ENCODE measurements at places on chromosomes 5 and 9.

DNA sequence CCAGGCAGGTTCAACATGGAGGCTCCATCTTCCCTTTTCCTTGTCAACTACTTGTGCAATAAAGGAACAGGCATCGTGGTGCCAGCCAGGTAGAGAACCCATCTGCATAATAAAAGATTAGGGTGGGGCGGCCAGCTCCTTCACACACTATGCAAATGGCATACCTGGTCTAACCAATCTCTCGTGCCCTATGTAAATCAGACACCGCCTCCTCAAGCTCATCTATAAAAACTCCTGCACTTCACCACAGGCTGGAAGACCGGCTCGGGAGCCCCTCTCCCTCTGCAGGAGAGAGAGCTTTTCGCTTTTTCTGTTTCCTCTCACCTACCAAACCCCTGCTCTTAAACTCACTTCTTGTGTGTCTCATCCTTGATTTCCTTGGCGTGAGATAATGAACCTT, 244.3 kb upstream of the PUM3 start:
- no peak for DNase-seq

DNA sequence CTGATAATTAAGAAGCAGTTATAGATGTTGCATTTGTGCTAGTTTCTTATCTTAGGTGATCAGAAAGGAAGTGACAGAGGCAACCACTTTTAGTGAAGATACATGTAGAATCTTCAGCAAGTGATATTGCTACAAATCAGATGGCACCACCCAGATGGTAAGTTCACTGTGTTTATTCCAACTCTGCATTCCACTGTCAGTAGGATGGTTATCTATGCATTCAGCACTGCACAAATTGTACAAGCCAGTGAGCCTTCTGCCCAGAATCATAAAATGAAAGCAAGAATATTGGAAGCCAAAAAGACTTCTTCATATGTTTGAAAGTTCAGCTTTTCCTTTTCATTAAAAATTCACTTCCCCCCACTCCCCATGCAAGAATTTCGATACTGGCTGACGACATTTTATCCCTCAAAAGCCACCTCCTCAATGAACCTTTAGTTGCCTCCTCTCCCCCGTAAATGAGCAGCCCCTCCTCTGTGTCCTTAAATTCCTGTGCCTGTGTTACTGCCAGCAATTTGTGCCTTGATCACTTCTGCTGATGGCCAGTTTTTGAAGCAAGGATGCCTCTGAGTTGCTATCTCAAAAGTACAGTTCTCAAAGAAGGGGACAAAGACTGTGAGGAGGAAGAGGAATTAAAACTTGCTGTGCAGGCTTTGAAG, 91.6 kb downstream of the ZSWIM6 start:
- DNase-seq = no peak

DNA sequence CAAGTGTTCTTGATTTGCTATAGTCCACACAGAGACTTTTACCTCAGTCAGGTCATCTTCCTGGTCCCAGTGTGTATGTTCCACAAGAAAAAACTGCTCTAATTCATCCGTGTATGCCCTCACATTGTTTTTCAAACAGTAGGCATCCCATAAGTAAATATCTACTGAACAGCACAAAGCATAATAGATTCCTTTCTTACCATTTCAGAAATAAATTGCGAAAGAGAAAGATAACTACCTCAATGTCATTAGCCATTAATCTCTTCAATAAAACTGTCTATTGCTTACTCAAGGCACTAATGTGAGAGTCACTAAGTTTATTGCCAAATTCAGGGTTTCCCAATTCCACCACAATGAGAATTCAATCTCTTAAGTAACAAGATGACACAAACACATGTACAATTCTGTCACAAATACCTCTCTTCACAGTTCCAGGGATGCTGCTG, 9.6 kb downstream of the FBXW2 start:
- no peak for DNase-seq

- DNase-seq = no peak
Measured at GRCh38 chr9:68852941-68853340, 147.9 kb downstream of the PIP5K1B start.

DNA sequence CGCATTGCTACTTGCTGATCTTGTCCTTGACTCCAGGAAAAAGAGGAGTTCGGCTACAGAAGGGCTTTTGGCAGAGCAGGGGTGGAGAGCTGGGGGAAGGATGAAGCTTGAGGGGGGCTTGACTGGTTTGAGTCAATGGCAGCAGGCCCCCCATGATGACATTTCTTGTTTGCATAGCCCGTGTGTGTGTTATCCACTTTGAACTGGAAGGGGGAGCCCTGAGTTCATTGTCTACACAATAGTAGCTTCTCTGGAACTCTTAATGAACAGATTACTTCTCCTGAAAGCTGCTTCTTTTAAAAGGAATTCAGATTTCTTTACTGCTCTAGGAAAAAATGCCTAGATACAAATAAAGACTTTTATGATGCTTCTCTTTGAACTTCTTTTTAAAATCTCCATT, 2.3 kb downstream of the IFNB1 start:
- DNase-seq = no peak

DNA sequence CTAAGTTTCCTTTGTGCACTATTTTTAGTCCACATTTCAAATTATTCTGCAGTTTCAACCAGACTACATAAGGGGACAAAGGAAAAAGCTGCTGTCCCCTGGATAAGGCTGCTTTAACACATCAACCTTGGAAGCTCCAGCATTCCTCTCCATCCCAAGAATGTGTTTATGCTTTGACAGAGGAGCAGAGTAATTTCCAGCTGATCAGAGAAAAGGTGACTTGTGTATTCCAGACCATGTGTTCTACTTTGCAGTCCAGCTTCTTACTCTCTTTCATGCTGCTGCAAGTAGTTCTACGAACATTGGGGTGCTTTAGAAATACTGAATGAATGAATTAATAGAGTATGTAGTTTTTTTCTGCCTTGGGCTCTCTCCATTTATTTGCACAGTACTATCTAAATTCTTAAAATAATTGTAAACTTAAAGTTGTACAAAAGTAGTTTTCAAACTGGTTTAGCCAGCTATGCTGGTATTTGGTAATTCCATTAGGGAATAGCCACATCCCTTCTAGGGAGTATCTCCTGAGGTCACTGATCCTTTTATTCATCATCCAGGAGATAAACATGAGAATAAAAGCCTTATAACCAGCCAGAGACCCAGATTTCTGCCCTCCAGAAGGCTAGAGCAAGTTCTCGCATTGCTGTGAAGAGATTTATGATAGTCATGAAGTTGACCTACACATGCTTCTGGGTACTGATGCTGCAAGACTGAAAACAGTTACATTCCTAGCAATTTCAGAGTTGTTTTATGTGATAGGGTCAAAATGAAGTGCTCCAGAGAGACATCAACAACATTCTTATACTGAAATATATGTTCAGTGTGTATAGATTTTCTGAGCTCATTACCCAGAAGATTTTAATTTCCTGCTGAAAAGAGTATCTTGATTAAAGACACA, 215.2 kb downstream of the COMMD10 start:
- no peak for DNase-seq

- peak; percentile 75 for DNase-seq
Measured at GRCh38 chr5:7763621-7764072, 87.3 kb downstream of the CFAP90 start.

GRCh38 chr5:16160706-16161105, 18.9 kb downstream of the MARCHF11 start:
- peak; percentile 24 for DNase-seq

DNA sequence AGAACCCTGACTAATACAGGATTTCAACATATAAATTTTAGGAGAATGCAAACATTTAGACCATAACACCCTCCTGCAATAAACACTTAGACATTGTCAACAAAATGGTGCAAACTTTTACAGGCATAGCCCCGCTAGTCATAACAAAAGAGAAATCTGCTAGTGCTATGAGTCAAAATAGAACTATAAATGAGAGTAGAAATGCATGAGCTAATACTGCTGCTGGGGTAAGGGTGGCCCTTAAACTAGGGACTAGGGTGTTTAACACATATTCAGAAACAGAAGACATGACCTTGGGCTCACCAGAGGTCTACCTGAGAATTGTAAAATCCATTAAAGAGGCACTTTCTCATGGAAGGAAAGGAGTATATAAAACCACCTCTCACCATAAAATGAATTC, 131.6 kb downstream of the TLR4 start:
- DNase-seq = no peak

DNA sequence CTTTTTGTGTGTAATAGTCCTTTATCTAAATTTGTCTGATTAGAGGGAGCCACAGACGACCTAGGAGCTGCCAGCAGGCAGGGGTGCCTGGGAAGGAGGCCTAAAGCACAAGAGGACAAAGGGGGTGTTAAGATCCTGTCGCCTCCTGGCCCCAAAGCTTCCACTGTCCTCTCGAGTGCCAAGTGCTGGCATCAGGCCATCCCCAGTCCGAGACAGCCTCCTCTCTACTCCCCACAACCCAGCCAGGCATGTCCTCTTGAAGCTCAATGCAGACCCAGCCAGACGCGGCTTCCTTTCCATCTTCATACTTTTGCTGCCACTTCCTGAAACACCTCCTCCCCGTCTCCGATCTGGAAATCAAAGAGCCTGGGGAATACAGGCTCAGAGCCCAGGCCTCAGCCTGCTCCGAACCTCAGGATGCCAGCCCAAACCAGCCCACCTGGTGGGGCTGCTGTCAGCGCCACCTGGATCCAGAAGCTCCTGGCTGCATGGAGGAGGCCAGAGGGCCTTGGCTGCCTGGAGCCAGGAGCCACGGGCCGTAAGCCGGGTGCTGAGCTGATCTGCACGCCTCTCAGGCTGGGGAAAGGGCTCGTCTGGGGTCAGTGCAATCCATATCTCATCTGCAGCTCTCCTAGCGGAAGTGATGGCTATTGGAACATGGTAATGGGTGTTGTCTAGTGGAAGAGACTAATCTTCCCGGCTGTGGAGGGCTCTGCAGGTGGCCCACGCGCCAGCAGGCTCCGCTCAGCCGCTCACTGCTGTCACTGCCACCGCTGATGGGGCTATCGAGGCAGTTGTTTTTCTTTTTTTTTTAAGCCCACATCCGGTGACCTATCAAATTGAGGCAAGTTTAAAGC, 60.2 kb upstream of the FUBP3 start:
- no peak for DNase-seq

DNA sequence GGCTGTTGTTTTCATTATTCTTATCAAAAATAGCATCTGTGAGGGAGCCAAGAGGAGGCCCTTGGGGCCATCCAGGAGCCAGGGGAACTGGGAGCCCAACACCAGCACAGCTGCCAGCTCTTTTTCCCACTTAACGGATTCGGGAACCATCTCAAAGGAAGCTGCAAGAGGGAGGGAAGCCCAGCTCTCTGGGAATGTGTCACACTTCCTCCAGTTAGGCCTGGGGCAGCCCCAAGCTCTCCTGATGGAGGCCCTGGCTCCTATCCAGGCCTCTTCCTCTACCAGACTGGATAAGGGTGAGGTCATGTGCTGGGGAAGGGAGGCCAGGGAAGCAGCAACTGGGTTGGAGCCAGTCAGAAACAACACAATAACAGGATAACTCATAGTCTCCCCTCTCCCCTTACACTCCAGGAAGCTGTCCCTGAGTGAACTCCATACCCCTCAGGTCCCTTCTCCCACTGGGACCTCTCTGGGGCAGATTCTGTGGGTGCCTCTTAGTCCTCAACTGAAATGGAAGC, 12.7 kb downstream of the CSF2 start:
- no peak for DNase-seq

DNA sequence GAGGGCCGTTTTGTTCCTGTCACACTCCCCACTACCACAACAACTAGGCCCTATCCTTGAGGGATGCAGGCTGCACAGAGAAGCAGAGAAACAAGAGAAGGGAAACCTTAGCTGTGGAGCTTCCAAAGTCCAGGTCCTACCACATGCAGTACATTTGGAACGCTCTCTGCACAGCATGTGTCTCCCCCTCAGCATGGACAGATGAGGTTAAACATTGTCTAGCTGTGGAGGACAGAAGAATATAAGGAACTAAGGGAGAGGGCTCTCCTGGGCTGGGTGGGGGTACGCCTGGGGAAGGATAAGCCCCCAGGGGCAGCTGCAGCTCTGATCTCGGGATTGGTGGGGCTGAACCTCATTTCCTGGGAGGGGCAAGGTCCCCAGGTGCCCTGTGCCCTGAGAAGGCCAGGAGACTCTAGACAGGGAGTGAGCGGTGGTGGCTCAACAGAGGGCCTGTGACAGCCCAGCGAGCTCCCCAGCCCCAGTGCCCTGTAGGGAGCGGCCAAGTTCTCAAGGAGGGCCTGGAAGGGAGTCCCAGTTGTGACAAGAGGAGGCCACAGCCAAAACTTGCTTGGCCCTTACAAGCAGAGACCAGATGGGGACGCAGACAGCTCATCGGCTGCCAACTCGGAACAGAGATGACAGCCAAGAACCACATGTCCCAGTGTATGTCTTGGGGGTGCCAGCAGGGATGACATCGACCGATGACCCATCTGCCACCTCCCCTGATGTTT, 30.1 kb downstream of the TSPAN17 start:
- no peak for DNase-seq

- DNase-seq = no peak
Measured at GRCh38 chr5:6470672-6471071, 22.0 kb downstream of the UBE2QL1 start.

DNA sequence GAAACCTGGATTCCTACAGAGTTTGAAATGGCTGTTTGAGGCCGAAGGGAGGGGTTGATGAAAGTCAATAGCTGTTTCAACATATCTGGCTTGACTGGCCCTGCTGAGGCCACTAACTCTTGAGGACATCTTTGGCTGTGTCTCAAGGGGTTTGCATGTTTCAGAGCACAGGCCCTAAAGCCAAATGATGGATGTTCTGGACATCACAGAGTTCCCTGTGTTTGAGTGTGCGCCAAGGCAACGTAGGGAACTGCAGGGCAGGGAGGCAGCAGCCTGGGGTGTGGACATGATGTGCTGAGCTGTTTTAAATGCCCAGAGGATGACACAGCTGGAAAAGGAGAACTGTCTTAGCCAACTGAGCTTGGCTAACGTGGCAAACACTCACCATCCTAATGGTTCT, 89.6 kb downstream of the RAPGEF1 start:
- DNase-seq = no peak

- no peak for DNase-seq
Measured at GRCh38 chr5:129653442-129653841, 94.5 kb upstream of the MINAR2 start.

DNA sequence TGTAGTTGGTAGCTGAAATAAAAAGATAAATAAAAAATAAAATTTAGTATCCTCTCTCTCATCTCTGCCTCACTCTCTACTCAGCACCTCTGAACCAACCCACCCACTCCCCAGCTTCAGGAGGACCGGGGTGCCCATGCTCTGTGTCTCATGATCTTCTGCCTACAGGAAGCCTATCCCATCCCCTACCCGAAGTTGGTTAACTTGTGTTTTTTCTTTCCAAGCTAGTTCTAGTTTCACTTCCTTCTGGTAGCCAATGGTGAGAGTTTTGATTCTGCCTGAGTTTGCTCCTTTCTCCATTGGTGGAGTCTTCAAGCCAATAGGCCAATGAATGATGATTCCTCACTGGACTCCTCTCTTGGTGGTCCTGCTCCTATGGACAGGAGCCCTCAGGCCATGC, 32.1 kb downstream of the SNX24 start:
- DNase-seq = no peak

GRCh38 chr5:17305017-17305416, 87.6 kb downstream of the BASP1 start:
- no peak for DNase-seq

- DNase-seq = no peak
Measured at GRCh38 chr5:151602806-151603205, 11.7 kb upstream of the FAT2 start.

Data from hypothalamus (tissue), 51 donors.